ENCODE measurements at places on chromosomes 2 and 18. TPM values are rescaled to one million over a fixed set of nuclear protein-coding genes. Genes with fewer than 3 reads are reported as not detected.
A peak's percentile ranks its signal among the peaks of the same experiment; 100 is the strongest.

- H3K27ac ChIP-seq: no peak overlapping the region
- H3K4me1 ChIP-seq: peaks cover under 1% of the 10 kb centered on the region
- DNase-seq: no peak
- H3K27me3 ChIP-seq: peaks cover 2% of the 10 kb centered on the region
- H3K36me3 ChIP-seq: no peaks in the 10 kb centered on the region
These were observed 55.3 kb downstream of the VWA3B start for GRCh38 chr2:98142106-98142791.

DNA sequence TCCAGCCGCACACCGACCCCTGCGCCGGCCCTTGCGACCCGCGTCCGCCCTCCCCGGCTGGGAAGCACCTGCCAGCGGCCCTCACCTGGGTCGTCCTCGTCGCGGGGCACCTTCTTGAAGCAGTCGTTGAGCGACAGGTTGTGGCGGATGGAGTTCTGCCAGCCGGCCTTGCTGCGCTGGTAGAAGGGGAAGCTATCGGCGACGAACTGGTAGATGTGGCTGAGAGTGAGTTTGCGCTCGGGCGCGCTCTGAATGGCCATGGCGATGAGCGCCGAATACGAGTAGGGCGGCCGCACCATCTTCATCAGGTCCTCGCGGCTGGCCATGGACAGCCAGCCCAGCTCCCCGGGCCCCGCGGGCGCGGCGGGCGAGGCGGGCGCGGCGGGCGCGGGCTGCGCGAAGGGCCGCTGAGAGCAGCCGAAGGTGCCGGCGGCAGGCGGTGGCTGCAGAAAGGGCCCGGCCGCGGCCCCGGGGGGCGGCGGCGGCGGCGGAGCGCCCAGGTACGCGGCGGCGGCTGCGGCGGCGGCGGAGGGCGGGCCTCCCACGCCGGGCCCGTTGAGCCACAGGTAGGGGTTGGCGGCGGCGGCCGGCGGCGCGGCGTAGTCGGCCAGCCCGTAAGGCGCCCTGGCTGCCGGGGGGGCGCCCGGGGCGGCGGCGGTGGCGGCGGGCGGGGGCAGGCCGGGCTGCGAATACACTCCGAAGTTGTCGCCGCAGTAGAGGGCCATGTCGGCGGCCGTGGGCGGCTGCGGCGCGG is 505 bp downstream of the FOXI3 start:
- peak; percentile 23 for DNase-seq
- peak overlapping the region; percentile 63 for H3K4me3 ChIP-seq
- peaks cover 5% of the 10 kb centered on the region for H3K4me1 ChIP-seq
- no peaks in the 10 kb centered on the region for H3K36me3 ChIP-seq

DNA sequence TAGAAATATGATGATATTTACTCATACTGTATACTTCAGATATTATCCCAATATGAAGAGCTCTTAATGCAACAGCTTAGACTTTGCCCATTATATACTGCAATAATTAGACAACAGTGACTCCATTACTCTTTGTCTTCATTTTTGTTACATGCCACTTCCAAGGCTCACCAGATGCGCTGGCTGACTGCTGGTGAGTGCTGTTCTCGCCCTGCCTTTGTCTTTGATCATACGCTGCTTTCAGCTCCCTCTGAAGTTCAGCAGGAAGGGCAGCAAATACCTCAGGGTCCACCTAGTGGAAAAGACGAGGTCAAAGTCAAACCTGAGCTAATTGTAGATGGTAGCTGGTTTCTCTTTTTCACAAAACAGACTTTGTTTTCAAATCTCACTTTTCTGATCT is 66.3 kb downstream of the EIF5B start:
- H3K36me3 ChIP-seq: peaks cover 22% of the 10 kb centered on the region
- peak overlapping the region; percentile 33 for H3K27ac ChIP-seq
- no peaks in the 10 kb centered on the region for H3K27me3 ChIP-seq
- H3K4me1 ChIP-seq: peaks cover 8% of the 10 kb centered on the region

- H3K27ac ChIP-seq: no peak overlapping the region
- H3K4me3 ChIP-seq: peak overlapping the region; percentile 85
- peaks cover 15% of the 10 kb centered on the region for H3K27me3 ChIP-seq
- H3K36me3 ChIP-seq: peaks cover 3% of the 10 kb centered on the region
- H3K4me1 ChIP-seq: peaks cover 13% of the 10 kb centered on the region
- no peak for DNase-seq
These were observed 697 bp upstream of the SPATS2L start for GRCh38 chr2:200305797-200306195.

DNA sequence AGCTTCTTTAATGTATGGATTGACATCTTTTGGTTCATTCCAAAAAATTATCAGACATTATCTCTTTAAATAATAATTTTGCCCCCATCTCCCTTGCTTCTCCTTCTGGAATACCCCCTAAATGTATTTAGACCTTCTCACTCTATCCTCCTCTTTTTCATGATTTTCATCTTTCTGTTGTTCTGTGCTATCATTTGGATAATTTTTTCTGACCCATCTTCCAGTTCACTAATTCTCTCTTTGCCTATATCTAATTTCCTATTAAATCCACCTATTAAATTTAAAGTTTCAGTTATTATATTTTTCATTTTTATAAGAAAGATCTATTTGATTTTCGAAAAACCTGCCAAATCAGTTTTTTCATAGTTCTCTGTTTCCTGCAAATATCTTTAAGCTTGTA is 67.8 kb upstream of the ODC1 start:
- H3K4me3 ChIP-seq: no peak overlapping the region
- H3K36me3 ChIP-seq: peaks cover 5% of the 10 kb centered on the region
- DNase-seq: no peak
- no peak overlapping the region for H3K27ac ChIP-seq
- H3K4me1 ChIP-seq: no peaks in the 10 kb centered on the region

DNA sequence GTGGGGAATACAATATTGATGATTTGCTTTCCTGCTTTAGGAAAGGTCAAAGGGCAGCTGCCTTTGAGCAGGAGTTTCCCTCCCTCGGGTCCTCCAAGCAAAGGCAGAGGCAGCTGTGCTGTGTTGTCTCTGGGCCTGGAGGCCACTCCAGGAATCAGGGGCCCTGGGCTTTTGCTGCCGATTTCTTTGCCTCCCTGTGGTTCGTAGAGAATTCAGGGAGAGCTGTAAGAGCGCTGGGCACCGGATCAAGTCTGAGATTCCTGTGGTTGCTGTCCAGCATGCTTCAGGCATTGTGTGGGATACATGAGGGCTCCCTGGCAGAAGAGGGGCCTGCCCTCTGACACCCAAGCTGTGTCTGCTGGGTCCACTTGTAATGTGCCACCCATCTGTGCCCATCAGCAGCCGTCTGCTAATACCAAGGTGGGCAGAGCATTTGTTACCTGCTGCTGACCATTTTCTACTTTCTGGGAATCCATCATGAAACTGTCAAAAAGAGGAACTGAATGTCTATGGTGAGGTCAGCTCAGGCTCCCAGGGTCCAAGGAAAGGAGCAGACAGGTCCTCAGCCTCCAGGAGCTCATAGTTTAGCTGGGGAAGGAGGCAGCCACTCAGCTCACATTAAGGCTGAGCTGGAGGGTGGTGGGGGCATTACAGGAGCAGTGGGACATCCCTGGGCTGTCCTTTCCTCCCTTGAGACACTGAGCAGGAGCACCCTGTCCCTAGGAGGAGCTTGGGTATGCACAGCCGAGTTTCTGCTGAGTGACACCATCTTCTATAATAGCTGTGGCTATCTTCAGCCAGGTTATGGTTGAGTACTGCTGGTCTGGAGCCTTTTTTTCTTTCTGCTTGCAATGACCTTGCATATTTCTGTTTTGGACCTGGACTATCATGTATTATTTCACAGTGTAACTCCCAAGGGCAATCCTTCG is 68.5 kb downstream of the CTIF start:
- no peak overlapping the region for H3K27ac ChIP-seq
- DNase-seq: no peak
- H3K4me3 ChIP-seq: no peak overlapping the region
- no peaks in the 10 kb centered on the region for H3K36me3 ChIP-seq

DNA sequence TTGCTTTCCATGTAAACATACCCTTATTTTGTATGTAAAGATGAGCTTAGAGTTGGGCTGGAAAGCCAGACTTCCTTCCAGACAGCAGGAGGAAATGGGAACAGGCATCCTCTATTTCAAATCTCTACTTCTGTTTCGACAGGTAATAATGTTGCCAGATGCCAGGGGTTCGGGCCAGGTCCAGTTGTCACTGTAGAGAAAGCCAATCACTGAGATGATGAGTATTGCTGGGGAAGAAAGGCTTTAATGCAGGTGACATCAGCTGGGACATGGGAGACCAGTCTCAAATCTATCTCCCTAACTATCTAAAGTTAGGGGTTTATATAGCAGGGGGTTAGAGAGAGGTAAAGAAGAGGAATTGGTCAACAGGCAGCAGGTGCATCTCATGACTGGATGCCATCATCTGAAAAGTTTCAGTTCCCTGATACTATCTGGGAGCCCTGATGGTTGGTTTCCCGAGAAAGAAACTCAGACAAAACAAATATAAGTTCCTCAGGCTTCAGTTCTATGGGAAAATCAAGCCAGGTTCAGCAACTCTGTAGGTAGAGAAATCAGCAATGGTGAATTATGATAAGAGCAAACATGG is 9.3 kb upstream of the MTCL1 start:
- DNase-seq: no peak
- H3K4me1 ChIP-seq: no peaks in the 10 kb centered on the region
- H3K36me3 ChIP-seq: no peaks in the 10 kb centered on the region
- H3K27ac ChIP-seq: no peak overlapping the region
- H3K4me3 ChIP-seq: no peak overlapping the region

- H3K4me3 ChIP-seq: no peak overlapping the region
- H3K4me1 ChIP-seq: no peaks in the 10 kb centered on the region
- H3K36me3 ChIP-seq: no peaks in the 10 kb centered on the region
These were observed 567.5 kb downstream of the SLC4A3 start for GRCh38 chr2:220194630-220195584.

DNA sequence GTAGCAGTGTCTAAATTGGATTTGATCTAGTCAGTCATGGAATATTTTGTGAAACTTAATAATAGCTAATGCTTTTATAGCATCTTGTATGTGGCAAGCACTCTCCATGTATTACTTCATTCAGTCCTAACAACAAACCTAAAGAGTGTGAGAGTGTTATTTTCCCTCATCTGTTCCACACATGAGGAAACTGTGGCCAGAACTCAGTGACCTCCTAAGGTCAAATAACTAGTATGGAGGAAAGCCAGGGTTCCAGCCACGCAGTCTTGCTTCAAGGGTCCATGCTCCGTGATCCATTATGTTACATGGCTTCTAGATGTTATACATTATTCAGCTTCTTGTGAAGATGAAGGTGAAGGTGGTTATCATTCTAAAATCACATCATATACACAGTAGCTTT is 45.5 kb downstream of the TWSG1 start:
- no peak overlapping the region for H3K27ac ChIP-seq
- no peaks in the 10 kb centered on the region for H3K27me3 ChIP-seq
- peaks cover 7% of the 10 kb centered on the region for H3K36me3 ChIP-seq
- no peak for DNase-seq
- H3K4me3 ChIP-seq: no peak overlapping the region

GRCh38 chr18:31206787-31207381 is 44.2 kb upstream of the DSC1 start:
- H3K36me3 ChIP-seq: no peaks in the 10 kb centered on the region
- no peak for DNase-seq
- no peak overlapping the region for H3K4me3 ChIP-seq
- H3K27ac ChIP-seq: no peak overlapping the region
- peaks cover 3% of the 10 kb centered on the region for H3K27me3 ChIP-seq
- peaks cover 3% of the 10 kb centered on the region for H3K4me1 ChIP-seq

DNA sequence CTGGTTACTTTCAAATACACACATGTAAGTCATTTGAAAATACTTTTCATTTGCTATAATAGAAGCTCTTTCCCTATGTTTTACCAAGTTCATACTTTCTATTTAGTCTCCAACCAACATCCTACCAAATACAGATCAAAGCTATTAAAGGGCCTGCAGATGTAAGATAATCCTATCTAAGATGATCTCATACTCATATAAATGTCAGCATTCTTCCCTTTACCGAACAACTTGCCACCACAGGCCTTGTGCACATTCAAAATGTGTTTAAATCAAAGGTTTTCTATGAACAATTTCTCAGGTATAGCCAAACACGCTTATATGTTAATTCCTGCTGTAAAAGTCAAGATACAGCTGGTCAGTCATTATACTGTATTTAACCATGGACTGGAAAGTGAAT is 23.3 kb downstream of the KCTD18 start:
- no peak overlapping the region for H3K27ac ChIP-seq
- no peaks in the 10 kb centered on the region for H3K4me1 ChIP-seq
- peaks cover 15% of the 10 kb centered on the region for H3K36me3 ChIP-seq
- DNase-seq: no peak
- no peak overlapping the region for H3K4me3 ChIP-seq

DNA sequence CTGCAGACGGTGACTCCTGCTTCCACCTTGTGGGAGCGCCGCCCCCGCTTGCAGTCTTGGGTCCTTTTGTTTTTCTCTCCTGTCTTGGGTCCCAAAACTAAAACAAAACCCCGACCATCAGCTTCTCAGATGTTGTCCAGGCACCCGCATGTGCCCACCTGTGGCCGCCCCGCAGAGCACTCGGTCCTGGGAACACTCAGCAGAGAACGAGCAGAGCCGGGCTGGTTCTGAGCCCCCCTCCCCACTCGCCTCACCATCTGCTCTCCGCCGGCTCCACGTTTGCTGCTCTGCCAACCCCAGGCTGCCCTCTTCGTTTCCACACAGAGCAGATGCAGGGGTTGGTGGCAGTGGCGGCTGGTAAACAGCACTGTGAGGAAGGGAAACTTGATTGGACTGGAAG is 38.5 kb downstream of the CTDP1 start:
- no peak overlapping the region for H3K4me3 ChIP-seq
- H3K36me3 ChIP-seq: peaks cover 50% of the 10 kb centered on the region
- no peak for DNase-seq
- H3K4me1 ChIP-seq: peaks cover 2% of the 10 kb centered on the region
- H3K27me3 ChIP-seq: no peaks in the 10 kb centered on the region
- no peak overlapping the region for H3K27ac ChIP-seq

DNA sequence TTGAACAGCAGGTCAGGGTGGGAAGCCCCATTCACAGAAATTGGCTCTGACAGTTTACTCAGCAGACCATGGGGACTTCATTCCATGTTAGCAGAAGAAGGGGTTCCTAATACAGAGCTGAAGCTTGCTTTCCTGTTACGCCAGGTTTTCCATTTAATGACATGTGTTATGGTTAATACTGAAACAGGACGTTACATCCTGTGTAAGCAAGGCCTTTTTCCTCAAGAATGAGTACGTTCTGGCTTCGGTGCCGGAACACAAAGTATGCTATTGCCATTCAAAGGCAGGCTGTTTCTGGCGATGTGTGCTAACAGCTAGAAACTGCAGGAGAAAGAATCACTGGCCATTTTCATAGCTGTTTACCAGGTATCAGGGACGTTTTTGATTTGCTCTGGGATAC is 190.4 kb downstream of the SNTG2 start:
- peaks cover 20% of the 10 kb centered on the region for H3K4me1 ChIP-seq
- peaks cover 6% of the 10 kb centered on the region for H3K36me3 ChIP-seq
- DNase-seq: no peak

- H3K4me1 ChIP-seq: no peaks in the 10 kb centered on the region
- no peak overlapping the region for H3K4me3 ChIP-seq
- H3K27me3 ChIP-seq: no peaks in the 10 kb centered on the region
- no peak for DNase-seq
- H3K27ac ChIP-seq: no peak overlapping the region
These were observed 38.4 kb upstream of the MBP start for GRCh38 chr18:77170890-77171410.

- peaks cover 14% of the 10 kb centered on the region for H3K36me3 ChIP-seq
- peaks cover 2% of the 10 kb centered on the region for H3K4me1 ChIP-seq
- H3K27me3 ChIP-seq: no peaks in the 10 kb centered on the region
- H3K27ac ChIP-seq: no peak overlapping the region
- no peak overlapping the region for H3K4me3 ChIP-seq
These were observed 10.6 kb downstream of the SH3YL1 start for GRCh38 chr2:253202-253638.

FAM124B gene
- 0.32 TPM for total RNA-seq

TPRKB gene
- 30.5 TPM for total RNA-seq

ASXL3 gene
- total RNA-seq: not detected

CDH19 gene
- not detected for total RNA-seq

CSRNP3 gene
- not detected for total RNA-seq

GALNT5 gene
- total RNA-seq: not detected

TBC1D8 gene
- 4.5 TPM for total RNA-seq

Data from activated naive CD4-positive, alpha-beta T cell treated with anti-CD3 and anti-CD28 coated beads for 36 hours (primary cell).